NCI-H524 (cell line): ENCODE measurements at places on chromosomes 16 and 17.

GRCh38 chr17:61253937-61254574, 145.6 kb upstream of the TBX2 start:
- DNase-seq: no peak

GRCh38 chr16:87823181-87823929, 46.0 kb downstream of the SLC7A5 start:
- DNase-seq: no peak

GRCh38 chr17:12917399-12917798, 100.4 kb downstream of the ELAC2 start:
- no peak for DNase-seq

DNA sequence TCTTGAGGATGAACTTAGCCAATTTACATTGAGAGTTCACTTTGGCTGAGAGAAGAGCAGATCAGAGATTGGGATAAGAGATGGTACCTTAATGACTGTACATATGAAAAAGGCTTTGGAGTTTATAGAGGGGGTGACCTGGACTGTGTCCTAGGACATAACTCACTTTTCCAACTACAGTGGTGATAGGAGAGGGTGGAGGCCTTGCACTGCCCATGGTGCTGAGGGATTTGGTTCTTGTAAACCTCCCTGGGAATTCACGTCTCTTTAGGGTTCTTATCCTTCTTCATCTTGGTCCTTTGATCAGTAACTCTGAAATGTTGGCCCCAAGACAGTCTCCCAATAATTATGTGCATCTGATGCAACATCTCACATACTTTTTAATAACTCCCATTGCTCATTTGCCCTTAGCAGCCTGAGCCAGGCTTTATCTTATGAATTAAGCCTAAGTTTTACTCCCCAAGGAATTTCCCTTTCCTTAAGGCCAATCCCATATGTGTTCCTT, at the start of gene OR4D1:
OR4D1 (plus strand) TSS at position 455 of the 505 bp plus-strand sequence. CDS start 6,770 bp downstream, outside the sequence.
- no peak for DNase-seq

DNA sequence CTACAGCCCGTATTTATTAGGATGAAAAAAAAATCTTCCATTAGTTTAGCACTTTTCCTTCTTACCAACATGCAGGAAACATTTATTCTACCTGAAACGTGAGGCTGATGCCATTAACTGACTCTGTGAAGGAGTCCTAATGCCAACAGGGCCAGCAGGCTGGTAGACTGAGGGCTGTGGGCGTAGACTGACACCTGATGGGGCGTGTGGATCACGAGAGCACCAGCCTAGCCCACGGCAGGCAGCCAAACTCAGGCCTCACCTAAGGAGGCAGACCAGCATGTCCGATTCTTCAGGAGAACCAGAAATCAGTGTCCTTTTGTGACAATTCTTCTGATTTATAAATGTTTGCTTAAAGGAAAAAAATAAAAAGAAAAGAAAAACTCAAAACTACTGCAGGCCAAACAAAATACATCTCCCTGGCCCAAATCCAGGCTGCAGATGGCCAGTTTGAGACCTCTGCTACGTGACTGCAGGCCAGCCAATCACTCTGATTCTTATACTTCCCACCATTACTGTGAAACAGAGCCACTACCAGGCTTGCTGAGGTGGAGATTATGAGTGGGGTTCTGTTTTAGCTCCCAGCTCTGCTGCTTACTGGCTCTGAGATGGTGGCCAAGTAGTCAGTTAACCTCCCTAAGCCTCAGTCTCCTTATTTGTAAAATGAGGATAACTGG, 66.5 kb downstream of the GNAO1 start:
- DNase-seq: peak; percentile 63
